ENCODE measurements at places on chromosomes 5 and 9. TPM values are rescaled to one million over a fixed set of nuclear protein-coding genes. Genes with fewer than 3 reads are reported as not detected.
A peak's percentile ranks its signal among the peaks of the same experiment; 100 is the strongest.

DNA sequence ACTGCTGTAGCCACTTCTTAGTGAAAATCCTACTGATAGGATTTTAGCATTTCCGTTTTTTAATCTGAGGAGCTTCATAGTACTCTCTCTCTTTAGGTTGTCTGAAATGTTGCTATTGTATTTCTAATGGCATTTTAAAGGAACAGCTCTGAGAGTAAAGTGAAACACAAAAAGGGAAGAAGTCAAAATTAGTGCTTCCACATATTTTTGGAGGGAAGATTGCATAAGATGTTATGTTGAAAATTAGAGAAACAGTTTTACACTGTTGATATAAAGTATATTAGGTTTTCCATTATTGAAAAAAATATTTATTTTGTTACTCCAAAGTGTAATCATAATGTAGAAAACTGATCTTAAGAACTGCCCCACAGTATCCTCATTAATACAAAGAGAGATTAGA lies 525.1 kb downstream of the TAF11L14 start:
- DNase-seq, result no peak

IFNA2 gene
- not detected for total RNA-seq

DNA sequence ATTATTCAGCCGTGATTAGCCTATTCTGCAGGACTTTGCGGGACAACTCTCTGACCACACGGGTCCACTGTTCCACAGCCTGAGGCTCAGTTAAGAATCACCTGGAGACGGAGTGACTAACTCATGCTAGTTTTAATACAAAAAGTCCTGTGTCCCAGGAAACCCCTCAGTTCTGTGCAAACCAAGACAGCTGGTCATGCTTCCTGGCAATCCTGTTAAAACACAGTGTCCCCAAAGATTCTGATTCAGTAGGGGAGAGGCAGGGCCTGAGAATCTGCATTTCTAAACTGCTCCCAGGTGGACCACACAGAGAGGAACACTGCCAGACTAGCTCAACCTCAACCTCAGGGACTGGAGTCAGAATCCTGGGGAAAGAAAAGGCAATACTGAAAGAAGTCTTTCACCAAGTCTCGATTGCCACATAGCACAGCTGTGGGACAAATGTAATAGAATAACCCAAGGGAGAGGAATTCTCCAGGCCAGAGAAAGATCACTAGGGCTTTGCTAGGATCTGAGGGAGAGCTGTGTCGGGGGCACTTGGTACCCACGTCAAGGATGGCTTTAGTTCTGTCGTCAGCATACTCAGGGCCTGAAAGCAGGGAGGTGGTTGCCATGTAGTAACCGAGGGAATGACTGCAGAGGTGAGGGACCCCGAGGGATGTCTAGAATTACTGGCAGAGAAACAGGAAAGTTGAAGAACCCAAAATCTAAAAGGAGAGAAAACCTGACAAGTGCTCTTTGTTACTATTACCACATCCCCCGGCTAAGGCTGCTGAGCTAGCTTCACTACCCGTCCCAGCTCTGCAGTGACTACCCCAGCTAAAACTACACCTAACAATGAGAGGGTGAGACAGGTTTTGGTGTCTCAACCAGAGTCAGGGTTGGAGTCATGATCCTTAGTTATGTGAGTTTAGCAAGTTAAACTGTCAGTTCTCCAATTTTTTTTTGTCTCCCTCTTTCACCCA lies 8.6 kb downstream of the SUSD1 start:
- DNase-seq, result no peak

GRCh38 chr9:118104363-118104762 lies 400.2 kb downstream of the TLR4 start:
- DNase-seq, result no peak

SPATA31E1 gene
- not detected for total RNA-seq

- DNase-seq, result no peak
These were observed 22.9 kb upstream of the CAVIN4 start for GRCh38 chr9:100554935-100555401.

DNA sequence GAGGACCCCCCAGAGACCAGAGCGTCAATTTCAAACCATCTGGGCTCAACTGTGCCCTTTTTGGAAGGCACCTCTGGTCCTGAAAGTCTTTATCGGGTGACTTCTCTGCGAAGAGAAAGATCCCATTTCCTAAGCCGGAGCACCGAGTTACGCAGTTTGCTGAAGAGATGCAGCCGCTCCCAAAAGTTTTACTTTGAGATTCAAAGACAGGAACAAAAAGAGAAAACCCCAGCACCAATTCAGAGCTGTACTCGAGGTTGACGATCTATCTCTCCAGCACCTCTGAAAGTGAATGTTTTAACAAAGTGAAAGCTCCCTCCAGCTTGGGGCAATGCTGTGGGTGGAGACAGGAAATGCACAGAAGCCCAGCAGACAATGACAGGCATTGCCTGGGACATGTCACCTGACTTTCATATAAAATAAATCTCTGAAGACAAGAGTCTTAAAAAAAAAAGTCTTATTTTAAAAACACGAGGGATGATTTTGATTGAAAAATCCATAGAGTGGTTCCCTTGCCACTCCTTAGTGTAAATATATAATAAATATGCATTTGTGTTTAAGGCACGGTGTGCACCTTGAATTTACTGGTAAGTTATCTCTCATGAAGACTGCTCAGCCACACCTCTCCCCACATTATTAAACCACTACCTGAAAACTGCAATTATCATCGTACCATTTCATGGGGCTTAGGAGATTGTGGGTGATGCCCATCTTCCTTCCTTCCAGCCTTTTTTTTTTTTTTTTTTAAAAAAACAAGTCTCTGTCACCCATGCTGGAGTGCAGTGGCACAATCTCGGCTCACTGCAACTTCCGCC lies 79.9 kb downstream of the FNBP1 start:
- DNase-seq, result peak; percentile 65

- DNase-seq, result no peak
These were observed 949 bp downstream of the SERINC5 start for GRCh38 chr5:80254767-80255430.

DNA sequence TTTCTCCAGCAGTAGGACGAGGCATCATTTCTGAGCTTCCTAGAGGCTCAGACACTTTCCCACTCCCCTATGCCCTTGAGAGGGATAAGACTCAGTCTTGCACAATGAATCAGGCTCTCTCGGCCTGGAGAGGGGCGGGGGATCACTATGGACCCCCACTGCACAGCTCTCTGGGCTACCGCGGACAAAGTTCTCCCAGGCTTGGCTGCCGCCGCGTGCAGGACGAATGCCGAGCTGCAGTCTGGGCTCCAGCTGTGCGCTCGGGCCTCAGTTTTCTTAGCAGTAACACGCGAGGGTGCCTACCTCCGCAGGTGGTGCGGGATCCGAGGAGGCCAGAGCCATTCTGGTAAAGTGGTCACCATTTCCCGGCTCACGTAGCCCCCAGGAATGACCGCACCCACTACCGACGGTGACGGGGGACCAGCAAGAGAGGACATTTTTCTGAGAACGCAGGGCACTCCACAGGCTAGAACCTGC lies 3.4 kb upstream of the MYORG start:
- DNase-seq, result peak; percentile 73

OLFML2A gene
- 28.7 TPM for total RNA-seq

- DNase-seq, result no peak
These were observed 695.0 kb downstream of the DTWD2 start for GRCh38 chr5:118293378-118293777.

ALDOB gene
- 0.40 TPM for total RNA-seq

DNA sequence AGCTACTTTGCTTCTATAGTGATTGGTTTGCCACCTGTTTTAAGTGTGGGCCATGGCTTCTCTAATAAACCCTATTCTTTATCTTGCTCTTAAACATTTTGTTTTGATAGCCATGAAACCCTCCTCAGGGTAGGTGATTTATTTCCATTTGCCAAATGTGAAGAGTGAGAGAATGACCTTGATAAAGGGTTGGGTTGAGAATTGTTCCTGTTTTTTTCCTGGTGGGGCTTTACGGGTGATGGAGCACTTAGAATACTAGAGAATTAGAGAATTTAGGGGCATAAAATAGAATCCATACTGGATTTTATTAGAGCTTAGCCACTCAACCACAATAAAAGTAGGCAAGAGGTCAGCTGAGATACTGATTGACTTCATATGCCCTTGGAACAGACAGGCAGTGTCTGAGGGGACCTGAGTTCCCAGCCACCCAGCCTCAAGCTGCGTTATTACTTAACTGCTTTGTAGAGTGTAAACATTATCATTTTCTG lies 68.9 kb downstream of the COMMD10 start:
- DNase-seq, result no peak

GRCh38 chr9:3367185-3367584 lies 158.6 kb downstream of the RFX3 start:
- no peak for DNase-seq

DNA sequence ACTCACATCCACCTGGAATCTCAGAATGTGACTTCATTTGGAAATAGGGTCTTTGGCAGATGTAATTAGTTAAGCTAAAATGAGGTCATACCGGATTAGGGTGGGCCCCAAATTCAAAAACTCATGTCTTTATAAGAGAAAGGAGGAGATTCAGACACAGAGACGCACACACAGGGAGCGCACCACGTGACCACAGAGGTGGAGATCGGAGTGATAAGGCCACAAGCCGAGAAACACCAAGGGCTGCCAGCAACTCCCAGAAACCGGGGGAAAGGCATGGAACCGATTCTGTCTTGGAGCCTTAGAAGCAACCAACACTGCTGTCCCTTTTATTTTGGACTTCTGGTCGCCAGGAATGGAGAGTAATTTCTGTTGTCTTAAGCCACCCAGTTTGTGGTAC lies 31.8 kb upstream of the LMX1B start:
- no peak for DNase-seq

- DNase-seq, result no peak
These were observed 569.2 kb downstream of the PRR16 start for GRCh38 chr5:121033334-121033733.

- no peak for DNase-seq
These were observed 46.6 kb upstream of the OLFM1 start for GRCh38 chr9:135040892-135041291.

DNA sequence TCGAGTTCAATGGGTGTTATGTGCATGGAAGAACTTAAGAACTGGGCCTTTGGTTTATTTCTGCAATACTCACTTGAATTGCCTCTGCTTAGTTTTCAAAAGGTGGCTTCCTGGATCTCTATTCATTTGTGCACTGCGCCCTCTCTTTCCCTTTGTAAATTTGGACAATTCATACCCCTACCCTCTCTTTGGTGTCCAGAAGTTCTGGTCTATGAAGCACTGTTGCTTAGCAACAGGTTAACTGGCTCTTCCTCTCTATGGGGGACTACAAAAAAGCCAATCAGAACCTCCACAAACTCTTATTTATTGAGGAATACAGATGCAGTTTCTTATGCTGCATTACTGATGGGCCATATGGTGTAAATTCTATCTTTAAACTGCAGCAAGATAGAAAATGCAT lies 13.5 kb upstream of the FAM120A start:
- DNase-seq, result no peak

DNA sequence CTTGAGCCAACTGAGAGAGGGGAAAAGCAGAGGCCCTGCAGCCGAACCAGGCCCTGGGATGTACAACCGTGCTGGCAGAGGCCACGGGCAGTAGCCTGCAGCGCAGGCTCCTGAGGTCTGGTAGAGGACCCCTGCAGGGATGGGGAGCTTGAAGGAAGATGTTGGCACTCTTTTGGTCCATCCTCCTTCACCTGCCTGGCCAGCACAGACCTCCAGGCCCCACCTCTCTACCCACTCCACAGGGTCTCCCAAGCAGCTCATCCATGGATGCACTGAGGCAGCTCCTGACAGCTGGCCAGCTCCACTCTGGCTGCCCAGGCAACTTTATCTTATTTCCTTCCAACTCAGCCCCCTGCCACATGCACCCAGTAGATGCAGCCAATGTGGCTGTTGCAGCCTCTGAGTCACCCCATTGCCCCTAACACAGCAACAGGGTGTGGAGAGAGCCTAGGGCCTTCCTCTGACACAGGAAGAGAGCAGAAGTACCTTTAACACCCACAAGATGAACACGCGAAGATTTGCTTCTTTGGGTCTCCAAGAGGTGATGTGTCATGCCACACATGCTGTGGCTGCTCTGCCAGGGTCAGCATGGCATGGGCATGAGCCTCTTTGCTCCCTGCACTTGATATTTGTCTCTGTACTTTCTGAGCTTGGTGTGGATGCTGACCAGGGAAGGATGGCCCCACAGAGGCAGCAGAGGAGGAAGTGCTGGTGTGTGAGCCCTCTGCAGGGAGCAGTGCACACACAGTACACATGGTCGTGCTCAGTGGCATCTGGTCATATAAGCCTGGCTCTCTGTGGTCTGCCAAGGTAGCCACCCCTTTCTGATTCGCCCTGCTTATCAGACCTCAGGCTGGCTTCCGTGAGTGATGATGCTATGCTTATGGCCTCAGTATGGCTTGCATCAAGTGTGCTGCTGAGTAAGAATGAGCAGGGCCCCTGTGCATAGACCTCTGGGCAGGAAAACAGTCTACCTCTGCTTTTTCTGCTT lies 117.2 kb downstream of the NRG2 start:
- DNase-seq, result no peak

DNA sequence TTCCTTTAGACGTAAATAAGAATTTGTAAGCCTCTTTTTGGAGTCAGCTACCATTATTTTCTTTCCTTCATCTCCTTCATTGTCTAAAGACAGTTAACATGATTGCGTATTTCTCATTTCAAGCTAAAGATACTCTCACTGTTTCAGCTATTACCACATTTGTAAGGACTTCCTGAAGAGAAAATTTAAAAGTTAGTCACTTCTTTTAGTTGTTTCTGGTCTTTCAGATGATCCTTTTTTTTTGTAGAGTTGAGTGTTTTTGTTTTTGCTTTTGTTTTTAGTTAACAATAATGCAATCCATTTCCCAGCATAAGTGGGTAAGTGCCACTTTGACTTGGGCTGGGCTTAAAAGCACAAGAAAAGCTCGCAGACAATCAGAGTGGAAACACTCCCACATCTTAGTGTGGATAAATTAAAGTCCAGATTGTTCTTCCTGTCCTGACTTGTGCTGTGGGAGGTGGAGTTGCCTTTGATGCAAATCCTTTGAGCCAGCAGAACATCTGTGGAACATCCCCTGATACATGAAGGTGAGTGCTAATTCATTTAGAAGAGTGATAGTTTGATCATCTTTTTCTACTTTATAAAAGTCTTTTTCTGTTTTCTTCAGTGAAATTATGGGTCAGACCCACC lies 2.0 kb downstream of the IL31RA start:
- DNase-seq, result no peak

DNA sequence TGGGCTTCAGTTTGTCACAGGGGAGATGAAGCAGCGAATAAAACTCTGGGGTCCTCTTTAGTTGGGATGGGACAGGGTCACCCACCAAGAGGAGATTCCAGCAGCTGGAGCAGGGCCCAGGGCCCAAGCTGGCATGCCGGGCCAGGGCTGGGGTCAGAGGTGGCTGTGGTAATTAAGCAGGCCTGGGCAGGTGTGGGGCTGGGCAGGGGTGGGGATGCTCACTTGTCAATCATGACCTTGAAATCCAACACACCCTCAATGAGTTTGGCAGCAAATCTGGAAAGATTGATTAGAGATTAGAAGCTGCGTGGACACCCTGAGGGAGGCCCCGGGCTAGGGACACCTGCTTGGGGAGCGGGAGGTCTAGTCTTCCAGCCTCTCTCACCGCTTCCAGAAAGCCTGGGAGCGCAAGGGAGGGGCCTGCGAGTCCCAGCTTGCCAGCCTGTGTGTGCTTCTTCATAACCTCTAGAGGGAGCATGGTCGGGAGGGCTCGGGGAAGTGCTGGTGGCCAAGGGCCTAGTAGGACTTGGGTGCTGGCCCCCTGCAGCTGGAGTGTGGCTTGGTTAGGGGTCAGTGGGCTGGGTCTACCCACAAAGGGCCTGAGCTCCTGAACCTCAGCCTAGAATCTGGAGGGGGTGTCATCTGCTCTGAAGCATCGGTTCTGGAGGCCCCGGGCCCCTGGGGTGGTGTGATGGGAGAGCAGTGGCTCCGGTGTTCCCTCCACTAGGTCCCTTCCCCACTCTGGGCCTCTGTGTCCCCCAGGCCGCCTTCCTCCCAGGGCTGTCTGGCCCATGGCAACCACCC lies 7.6 kb downstream of the CRAT start:
- DNase-seq, result no peak

NRG2 gene
- 1.1 TPM for total RNA-seq

ASPN gene
- total RNA-seq, result 7.9 TPM
